Endodermal cell (in vitro differentiated cells): ENCODE measurements at places on chromosomes 5 and 9. TPM values are rescaled to one million over a fixed set of nuclear protein-coding genes. Genes with fewer than 3 reads are reported as not detected.
A peak's percentile ranks its signal among the peaks of the same experiment; 100 is the strongest.

DNA sequence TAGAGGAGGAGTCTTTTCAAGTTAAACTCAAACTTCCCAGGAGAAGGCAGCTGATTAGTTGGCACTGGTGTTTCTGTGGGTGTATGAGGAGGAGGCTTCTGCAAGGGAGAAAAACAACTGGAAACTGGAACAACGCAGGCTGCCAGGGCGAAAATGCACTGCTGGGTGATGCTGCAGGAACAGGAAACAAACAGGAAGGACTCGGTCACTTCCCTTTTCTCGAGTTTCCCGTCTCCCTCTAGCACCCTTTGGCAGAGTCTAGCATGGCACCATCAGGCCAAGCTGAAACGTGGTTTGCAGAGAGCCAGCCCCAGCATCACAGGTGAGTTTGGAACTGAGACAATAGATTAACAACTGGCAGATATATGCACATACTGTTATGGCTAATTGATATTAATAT lies 77.5 kb upstream of the CAST start:
- no peaks in the 10 kb centered on the region for H3K36me3 ChIP-seq
- no peak overlapping the region for H3K4me3 ChIP-seq
- no peak overlapping the region for H3K27ac ChIP-seq

DNA sequence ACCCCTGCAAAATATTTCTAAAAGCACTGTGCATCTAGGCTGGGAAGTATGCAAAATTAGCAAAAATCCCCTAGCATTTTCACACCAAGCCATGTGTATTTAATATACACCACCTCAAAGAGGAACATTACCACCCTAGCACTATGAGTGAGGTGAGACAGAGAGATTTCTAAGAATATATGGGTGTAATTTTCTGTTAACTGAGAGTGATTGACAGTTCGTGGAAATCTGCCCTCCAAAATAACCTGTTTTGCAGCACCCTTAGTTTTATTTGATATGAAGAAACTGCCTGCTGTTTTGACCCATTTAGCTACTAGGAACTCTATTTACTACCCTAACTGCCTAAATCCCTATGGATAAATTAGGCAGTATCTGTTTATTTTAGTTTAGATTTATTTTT lies 64.2 kb upstream of the CDKN2B start:
- no peaks in the 10 kb centered on the region for H3K27me3 ChIP-seq
- no peaks in the 10 kb centered on the region for H3K36me3 ChIP-seq
- no peak for DNase-seq
- H3K27ac ChIP-seq, result no peak overlapping the region
- H3K4me1 ChIP-seq, result no peaks in the 10 kb centered on the region

- no peak overlapping the region for H3K4me3 ChIP-seq
- peaks cover 11% of the 10 kb centered on the region for H3K4me1 ChIP-seq
- H3K27me3 ChIP-seq, result peaks cover 40% of the 10 kb centered on the region
- no peak overlapping the region for H3K27ac ChIP-seq
- no peaks in the 10 kb centered on the region for H3K36me3 ChIP-seq
Observed at GRCh38 chr5:37578176-37578575, 199.1 kb downstream of the WDR70 start.

The PCDHA11 gene
- total RNA-seq, result 9.9 and 11.7 TPM in 2 replicates

DNA sequence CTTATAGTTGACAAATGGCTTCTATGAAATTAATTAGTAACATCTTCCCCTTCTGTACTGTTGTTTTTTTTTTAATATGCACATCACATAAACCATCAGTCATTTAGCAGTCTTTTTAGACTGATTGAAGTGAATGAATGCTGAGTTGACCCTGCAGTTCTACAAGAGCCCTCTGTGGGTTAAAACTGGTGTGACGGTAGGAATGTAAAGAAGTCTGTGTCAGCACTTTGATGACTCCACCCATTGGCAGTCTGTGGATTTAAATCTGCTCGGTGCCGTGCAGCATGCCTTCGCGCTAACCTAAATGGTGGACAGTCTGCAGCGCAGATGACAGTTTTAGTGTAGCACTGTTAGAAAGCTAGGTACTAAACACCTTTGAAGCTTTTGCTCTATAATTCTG lies 3.1 kb downstream of the GTF3C4 start:
- DNase-seq, result no peak
- no peaks in the 10 kb centered on the region for H3K4me1 ChIP-seq
- peaks cover 60% of the 10 kb centered on the region for H3K36me3 ChIP-seq
- no peaks in the 10 kb centered on the region for H3K27me3 ChIP-seq
- H3K27ac ChIP-seq, result no peak overlapping the region

The PCDHAC1 gene
- 5.3 and 6.1 TPM in 2 replicates for total RNA-seq

DNA sequence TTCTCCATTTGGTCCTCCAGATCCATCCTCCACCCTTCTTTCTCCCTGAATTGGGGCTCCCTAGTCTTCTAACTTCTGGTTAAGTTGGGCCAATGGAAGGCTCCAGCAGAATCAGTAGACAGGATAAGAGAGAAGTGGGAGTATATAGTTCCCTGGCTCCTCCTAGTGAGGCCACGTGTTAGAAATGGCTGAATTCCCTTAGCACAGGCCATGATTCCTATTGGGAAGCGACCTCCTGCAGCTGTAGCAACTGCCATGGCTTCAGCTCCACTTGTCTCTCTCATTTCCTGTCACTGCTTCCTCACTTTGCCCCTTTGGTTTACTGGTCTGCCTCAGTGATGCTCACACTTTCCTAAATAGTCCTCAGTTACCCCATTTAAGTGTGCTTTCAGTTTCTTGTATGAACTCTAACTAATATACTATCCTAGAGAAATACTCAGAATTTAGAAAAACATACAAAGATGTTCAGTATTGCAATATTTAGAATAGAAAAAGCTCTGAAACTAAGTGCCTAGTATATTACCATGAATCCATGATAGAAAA lies 104.8 kb upstream of the SMARCA2 start:
- H3K36me3 ChIP-seq, result no peaks in the 10 kb centered on the region
- no peak for DNase-seq
- H3K27ac ChIP-seq, result no peak overlapping the region
- no peaks in the 10 kb centered on the region for H3K27me3 ChIP-seq
- no peaks in the 10 kb centered on the region for H3K4me1 ChIP-seq

DNA sequence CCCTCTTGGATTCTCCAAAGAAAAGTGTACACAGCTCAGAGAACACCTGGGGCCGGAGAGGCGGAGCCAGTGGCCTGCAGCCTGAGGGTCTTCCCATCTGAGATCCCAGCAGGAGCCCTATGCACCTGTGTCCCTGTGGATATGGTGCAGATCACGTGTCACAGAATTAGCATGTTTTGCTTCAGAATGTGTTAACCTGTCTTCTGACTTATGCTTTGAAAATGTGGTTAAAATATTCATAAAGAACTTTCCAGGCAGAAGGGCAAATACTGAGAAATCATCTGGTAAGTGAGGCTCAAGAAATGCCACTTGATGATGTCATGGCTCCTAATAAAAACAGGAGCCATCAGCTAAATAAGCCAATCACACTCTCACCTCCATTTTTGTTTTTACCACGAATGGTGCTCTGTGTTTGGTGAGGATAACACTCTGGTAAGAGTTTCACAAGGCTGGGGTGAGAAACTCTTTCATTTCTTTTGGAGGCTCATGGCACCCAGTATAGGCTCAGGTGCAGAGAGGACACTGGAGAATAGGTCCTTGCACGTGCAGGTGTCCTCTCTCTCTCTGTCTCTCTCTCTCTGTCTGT lies 279.8 kb downstream of the FSTL4 start:
- H3K4me1 ChIP-seq, result no peaks in the 10 kb centered on the region
- no peaks in the 10 kb centered on the region for H3K27me3 ChIP-seq

The CATSPER3 gene
- 0.63 and 0.68 TPM in 2 replicates for total RNA-seq

DNA sequence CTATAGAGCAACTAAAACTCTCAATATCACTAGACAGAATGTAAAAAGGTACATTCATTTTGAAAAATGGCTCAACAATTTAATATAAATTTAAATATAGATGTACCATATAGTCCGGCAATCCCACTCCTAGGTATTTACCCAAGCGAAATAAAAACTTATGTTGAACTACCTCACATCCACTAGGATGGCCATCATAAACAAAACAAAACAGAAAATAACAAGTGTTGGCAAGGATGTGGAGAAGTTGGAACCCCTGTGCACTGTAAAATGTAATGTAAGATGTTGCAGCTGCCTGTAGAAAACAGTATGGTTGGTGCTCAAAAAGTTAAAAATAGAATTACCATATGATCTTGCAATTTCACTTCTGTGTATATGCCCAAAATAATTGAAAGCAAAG lies 36.9 kb upstream of the SELENOP start:
- H3K4me3 ChIP-seq, result no peak overlapping the region
- H3K27ac ChIP-seq, result no peak overlapping the region
- H3K36me3 ChIP-seq, result no peaks in the 10 kb centered on the region
- H3K27me3 ChIP-seq, result no peaks in the 10 kb centered on the region
- no peaks in the 10 kb centered on the region for H3K4me1 ChIP-seq

The ARSI gene
- 2.4 TPM in 2 replicates for total RNA-seq

DNA sequence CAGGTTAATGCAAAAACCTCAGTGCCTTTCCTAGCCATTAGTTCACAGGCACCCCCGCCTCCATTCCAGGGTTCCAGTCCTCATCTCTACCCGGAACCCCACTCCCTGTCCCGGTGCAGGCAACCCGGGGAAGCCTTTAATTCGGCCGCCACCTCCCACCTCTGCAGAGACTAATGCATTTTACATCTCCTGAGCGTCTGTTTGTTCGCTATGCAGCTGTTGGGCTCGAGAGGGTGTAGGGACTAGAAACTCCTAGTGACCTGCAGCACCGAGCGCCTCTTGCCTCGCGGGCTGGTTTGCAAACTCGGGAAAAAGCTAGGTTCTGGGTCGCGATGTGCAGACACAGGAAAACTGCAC lies 3.6 kb downstream of the GDNF start:
- peaks cover 95% of the 10 kb centered on the region for H3K27me3 ChIP-seq
- no peak overlapping the region for H3K27ac ChIP-seq
- peak overlapping the region; percentile 78 for H3K4me3 ChIP-seq
- H3K36me3 ChIP-seq, result no peaks in the 10 kb centered on the region
- peaks cover 4% of the 10 kb centered on the region for H3K4me1 ChIP-seq
